ENCODE measurements at places on chromosomes 11 and 22. TPM values are rescaled to one million over a fixed set of nuclear protein-coding genes. Genes with fewer than 3 reads are reported as not detected.

SHANK2 gene
- polyA plus RNA-seq = 4.0 TPM

NUDT22 gene
- 150 TPM for polyA plus RNA-seq

- no peak for DNase-seq
These were observed 34.7 kb upstream of the RFPL3 start for GRCh38 chr22:32322986-32323385.

GRCh38 chr11:93196816-93197379, 893 bp downstream of the SLC36A4 start:
- DNase-seq = no peak

DNA sequence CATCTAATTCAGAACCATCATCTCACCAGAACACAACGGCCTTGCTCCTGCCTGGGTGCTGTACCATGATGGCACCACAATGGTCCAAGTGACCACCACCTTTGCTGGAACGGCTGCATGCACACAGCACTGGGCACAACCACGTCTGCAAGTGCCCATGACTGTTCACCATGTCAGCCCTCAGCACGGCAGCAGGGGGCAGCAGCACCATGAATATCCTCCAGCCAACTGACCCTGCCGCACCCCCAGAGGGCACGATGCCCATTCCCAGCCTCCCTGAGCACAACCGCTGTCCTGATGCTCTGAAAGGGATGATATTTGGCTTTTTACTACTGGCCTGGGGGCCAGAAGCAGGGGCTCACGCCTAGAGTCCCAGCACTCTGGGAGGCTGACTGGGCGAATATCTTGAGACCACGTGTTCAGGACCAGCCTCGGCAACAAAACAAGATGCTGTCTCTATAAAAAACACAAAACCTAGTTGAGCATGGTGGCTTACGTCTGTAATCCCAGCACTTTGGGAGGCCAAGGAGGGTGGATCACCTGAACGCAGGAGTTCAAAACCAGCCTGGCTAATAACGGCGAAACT, 25.7 kb downstream of the DRD4 start:
- DNase-seq = peak; percentile 86

- DNase-seq = peak; percentile 74
These were observed 3.3 kb downstream of the USP47 start for GRCh38 chr11:11845071-11845470.

DNA sequence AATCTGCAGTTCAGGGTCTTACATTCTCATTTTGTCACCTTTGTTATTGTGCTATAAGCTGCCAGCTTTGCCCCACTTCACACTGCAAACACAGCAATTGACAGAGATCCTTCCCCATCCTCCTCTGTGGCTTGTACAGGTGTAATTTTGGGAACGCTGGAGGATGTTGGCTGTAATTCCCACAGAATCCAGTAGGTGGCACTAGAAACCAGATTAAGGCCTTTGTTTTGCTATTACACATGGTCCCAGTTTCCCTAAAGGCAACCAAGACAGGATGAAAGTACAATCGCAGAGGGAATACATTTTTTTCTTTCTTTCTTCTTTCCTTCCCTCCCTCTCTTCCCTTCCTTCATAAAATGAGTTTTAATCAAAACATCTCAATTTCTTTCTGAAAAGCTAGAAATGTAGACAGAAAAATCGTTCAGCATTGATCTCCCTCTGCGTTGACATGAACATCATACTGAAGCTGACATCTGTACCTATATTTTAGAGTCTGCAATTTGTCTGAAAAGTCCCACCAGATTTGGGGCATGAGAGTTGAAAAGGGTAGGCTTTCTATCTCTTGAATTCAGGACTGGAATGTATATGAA, 21.3 kb upstream of the NELL1 start:
- peak; percentile 52 for DNase-seq

DNA sequence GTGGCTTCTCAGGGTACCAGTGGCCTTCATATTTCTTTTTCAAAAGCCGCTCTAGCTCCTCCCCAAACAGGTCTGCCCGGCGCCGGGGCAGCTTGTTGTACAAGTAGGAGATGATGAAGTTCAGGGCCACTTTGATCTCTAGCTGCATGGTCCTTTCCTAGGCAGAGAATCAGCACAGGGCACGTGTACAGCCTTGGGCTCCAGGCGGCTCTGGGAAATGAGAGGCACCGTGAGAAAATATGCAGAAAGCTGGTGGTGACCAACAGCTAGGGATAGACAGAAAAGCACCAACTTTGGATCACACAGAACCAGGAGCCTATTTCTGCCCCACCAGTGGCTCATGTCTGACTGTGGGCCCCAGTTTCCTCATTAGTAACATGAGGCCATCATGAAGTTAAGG, 9.4 kb downstream of the TOB2 start:
- no peak for DNase-seq

DNA sequence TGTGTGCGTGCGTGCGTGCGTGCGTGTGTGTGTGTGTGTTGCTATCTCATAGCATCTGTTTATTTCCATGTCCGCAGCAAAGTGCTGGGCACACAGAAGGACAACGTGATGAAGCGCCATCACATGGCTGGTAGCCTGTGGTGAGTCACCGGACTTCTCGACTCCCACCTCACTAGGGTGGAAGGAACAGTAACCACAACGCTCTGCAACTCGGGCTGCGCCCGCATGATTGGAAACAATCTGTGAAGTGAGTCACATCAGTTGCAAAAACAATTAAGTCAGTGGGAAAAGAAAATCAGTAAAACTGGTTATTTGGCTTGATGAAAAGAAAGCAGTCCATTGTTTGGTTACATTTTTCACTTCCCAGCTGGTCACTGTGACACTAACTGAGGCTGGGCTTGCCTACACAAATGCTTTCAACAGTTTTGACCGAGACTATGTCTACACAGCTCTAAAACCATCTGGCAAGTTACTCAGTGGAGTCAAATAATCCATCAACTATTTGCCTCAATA, 437.3 kb upstream of the CADM1 start:
- peak; percentile 84 for DNase-seq

DNA sequence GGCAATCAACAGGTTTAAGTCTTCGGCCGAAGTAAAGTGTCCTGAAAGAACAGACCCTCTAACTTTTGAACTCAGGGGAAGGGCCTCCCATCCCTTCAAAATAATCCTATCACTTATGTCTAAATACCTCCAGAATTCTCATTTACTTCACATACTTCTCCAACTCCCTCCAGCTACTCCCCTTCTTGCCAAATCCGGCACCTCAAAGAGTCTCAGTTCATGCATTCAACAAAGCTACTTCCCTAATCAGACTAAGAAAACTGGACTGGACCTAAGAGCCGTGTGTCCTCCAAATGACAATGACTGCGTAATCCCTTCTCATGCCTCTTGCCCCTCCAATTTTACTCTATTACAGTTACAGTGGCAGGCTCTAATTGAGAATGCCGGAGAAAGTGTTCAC, 1.3 kb downstream of the DDB1 start:
- DNase-seq = no peak
